ENCODE measurements at places on chromosomes 12 and 14. TPM values are rescaled to one million over a fixed set of nuclear protein-coding genes. Genes with fewer than 3 reads are reported as not detected.

IRAK3 gene
- total RNA-seq = 21.5 TPM

- DNase-seq = no peak
Measured at GRCh38 chr14:33567023-33567728, 383.7 kb downstream of the EGLN3 start.

RHOJ gene
- total RNA-seq = 11.0 TPM

CCDC77 gene
- 5.4 TPM for total RNA-seq

- DNase-seq = no peak
Measured at GRCh38 chr14:101839236-101839635, 77.7 kb downstream of the PPP2R5C start.

PTCSC3 gene
- not detected for total RNA-seq

DNA sequence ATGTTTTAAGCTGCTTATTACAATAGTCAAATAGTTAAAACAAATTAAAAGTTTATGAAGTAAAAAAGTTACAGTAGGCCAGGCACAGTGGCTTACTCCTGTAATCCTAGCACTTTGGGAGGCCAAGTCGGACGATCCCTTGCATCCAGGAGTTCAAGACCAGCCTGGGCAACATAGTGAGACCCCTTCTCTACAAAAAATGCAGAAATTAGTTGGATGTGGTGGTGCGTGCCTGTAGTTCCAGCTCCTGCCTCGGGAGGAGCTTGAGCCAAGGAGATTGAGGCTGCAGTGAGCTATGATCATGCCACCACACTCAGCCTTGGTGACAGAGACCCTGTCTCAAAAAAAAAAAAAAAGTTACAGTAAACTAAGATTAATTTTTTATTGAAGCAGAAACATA is 142.6 kb downstream of the MIPOL1 start:
- no peak for DNase-seq

ANKS1B gene
- total RNA-seq = 21.8 TPM

DNA sequence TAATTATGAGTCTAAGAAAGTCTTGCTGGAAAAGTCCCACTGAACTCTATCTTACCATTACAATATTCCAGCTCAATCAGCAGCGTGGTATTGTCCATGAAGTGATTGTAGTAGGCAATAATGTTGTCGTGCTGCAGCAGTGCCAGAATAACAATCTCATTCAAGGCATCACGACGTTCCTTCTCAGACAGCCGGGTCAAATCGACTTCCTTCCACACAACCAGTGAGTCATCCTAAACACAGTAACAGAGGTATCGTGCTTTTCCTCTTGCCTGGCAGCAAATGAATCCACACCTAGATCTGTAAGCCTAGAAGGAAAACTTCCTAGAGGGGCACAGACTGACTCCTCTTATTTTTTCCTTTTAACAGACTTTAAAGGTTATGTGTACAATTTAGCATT is 2.9 kb downstream of the NEK9 start:
- DNase-seq = no peak

CCDC175 gene
- not detected for total RNA-seq

DNA sequence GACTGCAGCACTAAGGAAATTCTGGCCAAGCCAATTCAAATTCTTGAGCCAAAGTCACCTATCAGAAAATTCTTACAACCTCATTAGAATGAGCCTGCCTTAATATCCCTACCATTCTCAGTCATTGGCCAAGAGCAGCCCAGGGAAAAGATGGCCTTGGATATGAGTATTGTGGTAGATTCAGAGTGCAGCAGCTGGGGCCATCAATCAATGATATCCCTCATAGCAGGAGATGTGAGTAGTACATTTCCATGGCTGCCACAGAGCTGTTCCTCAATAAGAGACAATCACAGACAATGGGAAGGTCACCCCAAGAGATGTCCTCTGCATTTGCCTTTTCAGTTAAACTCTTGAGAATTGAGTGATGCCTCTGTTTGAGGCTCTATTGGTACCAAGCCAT is 161.6 kb downstream of the DYRK2 start:
- no peak for DNase-seq

KIF5A gene
- 2.8 TPM for total RNA-seq

RASAL1 gene
- total RNA-seq = not detected

- DNase-seq = no peak
Measured at GRCh38 chr12:19244312-19244711, 114.8 kb downstream of the PLEKHA5 start.

- DNase-seq = no peak
Measured at GRCh38 chr12:125892276-125892675, 827.0 kb downstream of the AACS start.

DNA sequence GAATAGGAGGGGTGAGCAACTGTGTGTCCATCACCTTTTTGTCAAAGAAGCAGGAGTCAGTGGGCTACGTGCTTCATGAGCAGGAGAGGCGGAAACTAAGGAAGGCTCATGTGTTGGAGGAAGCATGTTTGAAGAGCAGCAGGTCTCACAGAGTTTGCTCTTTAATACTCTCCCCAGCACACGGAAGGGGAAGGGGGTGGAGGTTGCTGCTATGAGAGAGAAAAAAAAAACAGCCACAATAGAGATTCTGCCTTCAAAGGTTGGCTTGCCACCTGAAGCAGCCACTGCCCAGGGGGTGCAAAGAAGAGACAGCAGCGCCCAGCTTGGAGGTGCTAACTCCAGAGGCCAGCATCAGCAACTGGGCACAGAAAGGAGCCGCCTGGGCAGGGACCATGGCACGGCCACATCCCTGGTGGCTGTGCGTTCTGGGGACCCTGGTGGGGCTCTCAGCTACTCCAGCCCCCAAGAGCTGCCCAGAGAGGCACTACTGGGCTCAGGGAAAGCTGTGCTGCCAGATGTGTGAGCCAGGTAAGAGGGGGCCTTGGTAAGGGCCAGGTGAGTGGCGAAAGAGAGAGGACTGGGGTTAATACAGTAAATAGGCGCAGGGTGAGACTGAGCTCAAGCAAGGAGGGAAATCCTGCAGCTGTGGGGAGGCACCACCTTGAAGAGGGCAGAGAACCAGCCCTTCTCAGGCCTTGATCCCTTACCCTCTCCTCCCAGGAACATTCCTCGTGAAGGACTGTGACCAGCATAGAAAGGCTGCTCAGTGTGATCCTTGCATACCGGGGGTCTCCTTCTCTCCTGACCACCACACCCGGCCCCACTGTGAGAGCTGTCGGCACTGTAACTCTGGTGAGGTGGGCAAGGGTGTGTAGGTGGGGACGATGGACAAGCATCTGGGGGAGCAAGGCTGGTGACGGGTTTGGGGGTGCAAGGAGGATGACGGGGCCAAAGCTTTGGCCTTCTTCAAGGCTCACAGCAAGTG is at the start of gene CD27:
Gene CD27 (plus strand): TSS at position 252 of the 985 bp plus-strand sequence. CDS start 141 bp downstream, at position 393.
- DNase-seq = no peak

- no peak for DNase-seq
Measured at GRCh38 chr12:20442322-20442721, 74.0 kb downstream of the PDE3A start.

- no peak for DNase-seq
Measured at GRCh38 chr14:65162031-65162430, 59.7 kb upstream of the MAX start.

DNA sequence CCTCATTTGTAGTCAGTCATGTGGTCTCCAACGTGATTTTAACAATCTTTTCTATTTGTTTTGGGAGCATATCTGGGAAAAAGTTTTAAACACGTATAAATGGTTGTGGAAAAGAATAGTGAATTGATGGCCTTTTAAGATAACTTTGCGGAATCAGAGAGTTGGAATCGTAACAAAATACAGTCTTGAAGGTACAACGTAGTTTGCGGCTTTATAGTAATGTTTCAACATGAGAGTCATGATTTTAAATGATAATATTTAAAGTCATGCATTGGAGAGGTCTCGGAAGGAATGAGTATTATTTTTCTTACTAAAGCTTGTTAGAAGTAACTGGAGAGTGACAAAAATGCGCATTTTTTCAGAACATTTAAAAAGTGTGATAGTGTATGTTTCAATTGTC is 1.6 kb downstream of the AEBP2 start:
- DNase-seq = no peak
